NK-92 treated with Interleukin-12 subunit alpha and Interleukin-12 subunit beta, amount 100 ng/mL, for 24 hours (cell line): ENCODE measurements at places on chromosomes 1 and 21.

GRCh38 chr1:59176471-59176870 is 120.4 kb upstream of the FGGY start:
- no peak for DNase-seq

GRCh38 chr1:209721323-209721722 is 16.7 kb downstream of the HSD11B1 start:
- no peak for DNase-seq

DNA sequence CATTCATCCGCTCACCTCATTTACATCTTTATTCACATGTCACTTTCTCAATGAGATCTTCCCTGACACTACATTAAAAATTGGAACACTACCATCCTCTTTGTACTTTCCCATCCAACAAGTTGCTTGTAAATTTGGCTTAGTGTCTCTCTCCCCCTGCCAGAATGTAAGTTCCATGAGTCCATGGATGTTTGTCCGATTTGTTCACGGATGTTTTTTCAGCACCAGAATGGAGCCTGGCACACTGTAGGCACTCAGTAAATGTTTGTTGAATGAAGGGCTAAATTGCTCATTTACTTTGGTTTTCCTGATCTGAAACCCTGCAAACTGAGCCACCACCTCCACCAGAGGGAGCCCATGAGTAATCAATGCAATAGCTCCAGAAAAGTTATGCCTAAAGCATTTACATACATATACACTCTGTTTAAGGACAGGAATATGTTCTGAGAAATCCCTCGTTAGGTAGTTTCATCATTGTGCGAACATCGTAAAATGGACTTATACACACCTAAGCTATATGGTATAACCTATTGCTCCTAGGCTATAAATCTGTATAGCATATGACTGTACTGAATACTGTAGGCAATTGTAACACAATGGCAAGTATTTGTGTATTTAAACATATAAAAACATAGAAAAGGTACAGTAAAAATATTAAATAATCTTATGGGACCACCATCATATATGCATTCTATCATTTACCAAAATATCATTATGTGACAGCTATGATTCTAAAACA is 2.8 kb upstream of the EYA3 start:
- DNase-seq, result peak; percentile 44

DNA sequence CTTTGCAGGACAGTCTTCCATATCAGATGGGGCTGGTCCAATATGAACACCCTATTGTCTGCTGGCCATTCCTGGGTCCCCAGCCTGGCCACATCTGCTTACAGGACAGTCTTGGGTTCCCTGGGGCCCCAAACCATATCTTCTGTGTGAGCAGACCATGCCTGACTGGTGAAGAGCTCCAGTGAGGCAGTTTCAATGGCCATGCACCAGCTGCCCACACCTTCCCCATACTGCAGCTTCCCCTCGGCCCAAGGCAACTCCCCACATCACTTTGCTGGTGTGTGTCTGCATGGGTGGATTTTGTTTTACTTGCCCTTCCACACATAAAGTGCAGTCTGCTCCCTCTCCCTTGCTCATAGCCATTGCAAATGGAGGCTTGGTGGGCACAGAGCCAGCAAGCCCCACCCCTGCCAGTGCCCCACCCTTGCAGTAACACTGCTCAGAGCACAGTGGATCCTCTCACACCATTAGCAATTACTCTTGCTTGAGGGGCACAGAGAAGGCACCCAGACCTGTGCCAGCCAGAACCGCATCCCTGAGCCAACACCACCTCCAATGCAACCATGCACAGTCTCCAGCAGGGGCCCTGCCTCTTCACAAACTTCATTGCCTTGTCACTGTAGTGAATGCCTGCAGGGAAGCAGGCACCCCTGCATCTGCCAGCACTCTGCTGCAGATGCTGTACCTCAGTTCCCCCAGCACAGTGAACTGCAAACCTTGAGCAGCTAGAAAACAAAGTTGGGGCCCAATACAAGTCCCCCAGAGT is 474.5 kb upstream of the BEND5 start:
- DNase-seq, result no peak

DNA sequence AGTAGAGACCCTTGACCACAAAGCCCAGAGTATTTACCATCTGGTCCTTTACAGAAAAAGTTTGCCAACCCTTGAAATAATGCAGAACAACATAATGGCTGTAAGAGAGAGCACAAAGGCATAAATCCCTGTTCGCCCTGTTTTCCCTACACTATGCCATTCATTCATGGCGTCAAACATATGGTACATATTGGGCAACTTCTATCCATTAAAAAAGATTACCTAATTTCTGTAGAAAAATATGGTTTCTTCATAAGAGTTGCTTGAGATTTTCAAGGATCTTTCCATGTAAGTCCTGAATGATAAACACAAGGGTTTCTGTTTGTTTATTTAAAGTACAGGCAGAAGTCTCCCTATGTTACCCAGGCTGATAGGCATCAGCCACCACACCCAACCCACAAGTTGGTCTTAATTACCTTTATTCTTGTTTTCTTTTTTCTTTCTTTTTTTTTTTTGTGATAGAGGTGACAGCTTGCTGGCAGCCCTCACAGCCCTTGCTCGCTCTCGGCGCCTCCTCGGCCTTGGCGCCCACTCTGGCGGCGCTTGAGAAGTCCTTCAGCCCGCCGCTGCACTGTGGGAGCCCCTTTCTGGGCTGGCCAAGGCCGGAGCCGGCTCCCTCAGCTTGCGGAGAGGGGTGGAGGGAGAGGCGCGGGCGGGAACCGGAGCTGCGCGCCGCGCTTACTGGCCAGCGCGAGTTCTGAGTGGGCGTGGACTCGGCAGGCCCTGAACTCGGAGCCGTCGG is 68.3 kb upstream of the NR5A2 start:
- no peak for DNase-seq

GRCh38 chr1:20601129-20601825 is 12.4 kb downstream of the CDA start:
- DNase-seq, result no peak

GRCh38 chr1:220698607-220699016 is 8.4 kb downstream of the C1orf115 start:
- DNase-seq, result no peak

DNA sequence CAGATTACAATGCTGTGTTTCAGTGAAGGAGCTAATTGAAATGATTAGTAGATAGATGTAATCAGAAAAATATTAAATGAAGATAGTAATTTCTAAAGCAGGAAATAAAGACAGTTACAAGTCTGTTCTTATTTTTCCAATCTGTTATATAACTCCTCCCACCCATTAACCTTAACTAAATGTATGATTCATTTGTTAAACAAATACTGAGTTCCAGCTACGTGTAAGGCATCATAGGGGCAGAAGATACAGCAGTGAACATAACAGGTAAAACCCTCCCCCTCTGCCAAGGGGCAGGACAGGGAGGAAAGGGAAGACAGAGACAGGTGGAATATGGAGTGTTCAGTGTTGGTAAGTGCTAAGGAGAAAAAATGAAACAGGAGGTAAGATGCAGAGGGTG is at the start of gene FAM177B:
FAM177B (plus strand) TSS at position 231 of the 400 bp plus-strand sequence. CDS start 9,344 bp downstream, outside the sequence.
- no peak for DNase-seq

- peak; percentile 29 for DNase-seq
Observed at GRCh38 chr1:110312188-110313121, 26.7 kb upstream of the RBM15 start.

DNA sequence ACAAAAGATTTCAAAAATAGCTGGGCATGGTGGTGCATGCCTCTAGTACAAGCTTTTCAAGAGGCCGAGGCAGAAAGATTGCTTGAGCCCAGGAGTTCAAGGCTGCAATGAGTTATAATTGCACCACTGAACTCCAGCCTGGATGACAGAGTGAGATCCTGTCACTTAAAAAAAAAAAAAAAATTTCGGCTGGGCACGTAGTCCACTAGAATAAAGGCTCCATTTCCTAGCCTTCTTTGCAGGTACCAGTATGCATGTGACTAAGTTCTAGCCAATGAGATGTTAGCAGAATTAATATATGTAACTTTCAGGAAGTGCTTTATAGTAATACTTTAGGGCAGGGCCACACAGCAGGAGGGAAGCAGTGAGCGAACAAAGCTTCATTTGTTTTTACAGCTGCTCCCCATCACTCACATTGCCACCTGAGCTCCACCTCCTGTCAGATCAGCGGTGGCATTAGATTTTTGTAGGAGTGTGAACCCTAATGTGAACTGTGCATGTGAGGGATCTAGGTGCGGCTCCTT is 28.8 kb upstream of the SYDE2 start:
- no peak for DNase-seq

DNA sequence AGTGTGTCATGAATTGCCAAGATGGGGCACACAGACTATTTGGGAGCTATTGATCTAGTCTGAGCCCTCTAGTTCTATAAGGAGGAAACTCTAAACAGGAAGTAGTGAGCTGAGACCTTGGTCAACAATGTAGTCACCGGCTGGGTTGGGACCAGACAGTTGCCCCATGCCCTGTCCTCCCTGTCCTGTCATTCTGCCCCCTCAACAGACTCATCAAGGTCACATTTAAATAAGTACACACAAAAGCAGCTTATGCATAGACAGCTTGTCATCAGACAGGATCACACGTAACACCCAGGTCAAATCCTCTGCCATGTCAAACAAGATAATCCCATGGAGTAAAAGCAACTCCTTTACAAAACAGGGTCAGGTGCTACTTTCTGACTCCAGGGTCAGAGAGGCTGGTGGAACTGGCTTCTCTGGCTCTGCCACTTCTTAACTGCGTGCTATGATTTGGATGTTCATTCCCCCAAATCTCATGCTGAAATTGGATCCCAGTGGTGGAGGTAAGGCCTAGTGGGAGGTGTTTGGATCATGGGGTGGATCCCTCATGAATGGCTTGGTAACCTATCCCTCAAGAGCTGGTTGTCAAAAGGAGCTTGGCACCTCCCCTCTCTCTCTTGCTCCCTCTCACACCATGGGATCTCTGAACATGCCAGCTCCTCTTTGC is 128.9 kb downstream of the HIVEP3 start:
- no peak for DNase-seq

DNA sequence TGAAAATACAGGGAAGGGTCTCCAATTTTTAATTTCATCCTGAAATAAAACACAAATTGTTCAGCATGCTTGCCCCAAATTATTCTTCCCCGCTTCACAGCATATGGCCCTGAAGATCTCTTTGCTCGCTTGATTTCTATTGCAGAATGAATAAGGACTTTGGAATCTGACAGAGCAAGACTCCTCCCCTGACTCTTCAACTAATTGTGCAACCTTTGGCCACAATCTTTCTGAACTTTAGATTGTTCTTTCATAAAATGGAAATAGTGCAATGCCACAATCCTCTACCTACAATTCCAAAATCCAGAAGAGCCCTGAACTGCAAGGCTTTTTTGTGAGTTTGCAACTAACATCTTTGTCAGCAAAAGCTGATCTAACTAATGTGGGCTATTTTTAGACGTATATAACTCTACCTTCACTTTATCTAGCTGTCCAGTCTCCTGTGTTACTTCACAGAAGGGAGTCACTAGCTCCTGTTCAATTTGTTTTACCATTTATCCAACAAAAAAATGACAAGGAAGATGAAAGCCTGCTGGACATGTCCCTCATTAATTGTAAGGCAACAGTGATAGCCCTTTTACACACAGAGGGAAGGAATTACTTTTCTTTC is 13.4 kb downstream of the RNASEL start:
- no peak for DNase-seq

- DNase-seq, result no peak
Observed at GRCh38 chr1:183720028-183720427, 66.9 kb upstream of the APOBEC4 start.

DNA sequence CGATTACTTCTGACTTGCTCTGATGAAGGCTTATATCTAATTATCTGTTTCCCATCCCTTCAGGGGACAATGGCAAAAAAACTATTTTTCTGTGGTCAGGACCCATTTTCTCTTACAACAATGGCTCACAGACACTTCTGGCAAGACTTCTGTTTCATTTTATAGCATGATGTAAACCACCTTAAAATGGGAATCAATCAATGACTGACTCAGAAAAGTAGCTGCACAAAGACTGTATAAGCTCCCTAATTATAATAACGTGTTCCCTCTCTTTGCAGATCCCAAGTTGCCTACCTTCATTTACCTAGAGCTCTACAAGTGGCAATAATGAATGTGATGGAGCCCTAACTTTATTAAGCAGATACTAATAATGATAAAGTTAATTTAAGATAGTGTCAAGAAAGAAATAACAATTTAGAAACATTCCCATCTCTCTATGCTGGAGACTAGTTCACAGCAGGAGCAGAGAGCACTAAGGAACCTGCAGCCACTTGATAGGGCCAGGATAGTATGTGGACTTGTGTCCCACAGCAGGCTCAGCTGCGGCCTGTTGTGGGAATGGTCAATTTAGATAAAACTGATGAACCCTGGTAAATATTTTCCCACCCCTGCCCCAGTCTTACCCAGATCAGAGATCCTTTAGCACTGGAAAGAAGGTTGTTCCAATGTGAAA is 538 bp downstream of the GBP2 start:
- no peak for DNase-seq

DNA sequence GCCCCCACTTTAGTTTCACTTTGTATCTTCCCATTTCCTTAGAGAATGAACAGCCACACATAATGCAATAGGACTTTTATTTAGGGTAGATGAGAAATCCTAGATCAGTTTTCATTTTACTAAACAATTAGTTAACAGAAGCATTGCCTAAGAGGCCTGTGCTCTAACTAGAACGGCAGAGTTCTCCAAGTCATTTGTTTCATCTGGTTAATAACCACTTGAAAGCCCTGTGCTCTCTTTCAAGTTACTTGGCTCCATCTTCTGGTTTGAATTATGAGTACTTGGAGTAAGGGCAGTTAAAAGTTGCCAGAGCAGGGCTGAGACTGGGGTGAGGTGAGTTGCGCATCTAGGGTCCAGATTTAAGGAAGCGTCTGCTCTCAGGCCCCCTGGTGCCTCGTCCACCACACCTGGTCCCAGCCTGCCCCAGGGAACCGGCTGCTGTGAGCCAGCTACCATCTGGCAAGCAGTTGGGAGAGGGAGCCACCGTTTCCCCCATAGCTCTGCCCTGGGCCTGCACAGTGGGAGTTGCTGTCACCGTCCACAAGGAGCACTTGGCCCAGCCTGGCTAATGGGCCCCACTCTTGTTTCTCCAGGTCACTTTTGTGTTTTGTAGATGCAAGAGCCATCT is 18.1 kb upstream of the SLC44A3 start:
- DNase-seq, result no peak

GRCh38 chr1:244862354-244862698 is 2.0 kb downstream of the HNRNPU start:
- no peak for DNase-seq

DNA sequence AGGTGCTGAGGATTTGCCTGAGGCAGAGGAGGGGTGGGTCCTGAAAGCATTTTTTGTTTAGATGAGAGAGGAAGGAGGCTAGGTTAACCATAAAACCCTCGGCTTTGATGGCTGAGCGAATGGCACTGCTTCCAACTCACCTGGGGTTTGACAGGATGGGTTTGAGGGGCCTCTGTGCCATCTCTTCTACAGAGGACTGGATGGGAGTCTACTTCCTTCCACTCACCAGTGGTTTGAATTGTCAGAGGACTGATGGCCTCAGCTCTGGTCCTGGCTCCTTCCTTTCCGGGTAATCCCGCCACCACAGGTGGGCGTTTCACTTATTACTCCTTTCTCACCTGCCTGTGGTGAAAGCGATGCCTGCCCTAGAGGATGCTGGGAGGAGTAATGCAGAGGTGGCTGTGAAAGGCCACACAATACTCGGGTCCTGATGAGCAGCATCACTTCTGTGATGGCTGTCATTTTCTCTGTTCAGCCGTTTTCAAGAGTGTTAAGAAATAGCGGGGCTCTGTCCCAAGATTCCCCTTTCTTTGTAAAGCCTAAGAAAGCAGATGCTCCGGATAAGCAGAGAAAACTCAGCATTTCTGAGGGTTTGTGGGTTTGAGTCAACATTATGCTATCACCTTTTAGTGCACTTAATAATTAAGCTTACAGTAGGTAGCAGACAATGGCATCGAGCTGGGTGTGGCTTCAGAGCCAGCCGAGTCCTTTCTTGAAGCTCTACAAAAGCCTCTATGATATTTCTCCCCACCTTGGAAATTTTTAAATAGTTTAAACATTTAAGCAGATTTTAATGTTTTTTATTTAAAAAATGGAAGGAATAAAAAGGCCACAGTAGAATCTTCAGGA is 220.7 kb downstream of the HLX start:
- DNase-seq, result peak; percentile 51
